Osteoblast (primary cell): ENCODE measurements at places on chromosomes 1 and 21.

DNA sequence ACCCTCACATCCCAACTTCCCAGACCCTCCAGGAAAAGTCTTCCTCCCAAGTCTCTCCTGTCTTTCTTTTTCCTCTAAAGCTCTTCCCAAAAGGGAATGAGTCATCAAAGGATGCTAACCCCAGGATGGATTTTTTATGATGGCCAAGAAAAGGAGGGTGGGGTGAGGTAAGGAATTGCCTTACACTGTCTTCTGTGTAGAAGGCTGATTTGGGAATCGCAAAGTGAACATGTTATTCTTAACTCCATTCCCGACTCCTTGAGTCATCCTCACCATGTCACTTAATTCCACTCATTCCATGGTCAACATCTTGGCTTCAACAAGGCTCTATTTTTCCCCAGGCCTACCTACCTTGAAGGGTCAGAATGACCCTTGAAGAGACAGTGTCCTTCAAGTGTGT, 44.0 kb downstream of the TBX15 start:
- DNase-seq = no peak

DNA sequence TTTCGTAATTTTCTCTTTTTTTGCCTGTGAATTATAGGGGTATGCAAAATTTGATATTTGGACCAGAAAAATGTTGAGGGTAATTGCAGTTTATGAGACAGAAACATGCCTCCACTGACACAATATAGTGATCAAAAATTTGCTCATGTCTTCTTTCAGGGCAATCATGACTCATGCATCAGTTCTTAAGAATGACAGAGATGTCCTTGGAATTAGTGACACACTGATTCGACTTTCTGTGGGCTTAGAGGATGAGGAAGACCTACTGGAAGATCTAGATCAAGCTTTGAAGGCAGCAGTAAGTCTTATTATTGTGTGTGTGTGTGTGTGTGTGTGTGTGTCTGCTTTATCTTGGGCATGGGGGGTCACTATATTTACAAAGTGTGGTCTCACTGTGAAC, 27.5 kb downstream of the CTH start:
- DNase-seq = no peak

- peak; percentile 66 for DNase-seq
Measured at GRCh38 chr1:241413386-241413785, 56.4 kb upstream of the RGS7 start.

DNA sequence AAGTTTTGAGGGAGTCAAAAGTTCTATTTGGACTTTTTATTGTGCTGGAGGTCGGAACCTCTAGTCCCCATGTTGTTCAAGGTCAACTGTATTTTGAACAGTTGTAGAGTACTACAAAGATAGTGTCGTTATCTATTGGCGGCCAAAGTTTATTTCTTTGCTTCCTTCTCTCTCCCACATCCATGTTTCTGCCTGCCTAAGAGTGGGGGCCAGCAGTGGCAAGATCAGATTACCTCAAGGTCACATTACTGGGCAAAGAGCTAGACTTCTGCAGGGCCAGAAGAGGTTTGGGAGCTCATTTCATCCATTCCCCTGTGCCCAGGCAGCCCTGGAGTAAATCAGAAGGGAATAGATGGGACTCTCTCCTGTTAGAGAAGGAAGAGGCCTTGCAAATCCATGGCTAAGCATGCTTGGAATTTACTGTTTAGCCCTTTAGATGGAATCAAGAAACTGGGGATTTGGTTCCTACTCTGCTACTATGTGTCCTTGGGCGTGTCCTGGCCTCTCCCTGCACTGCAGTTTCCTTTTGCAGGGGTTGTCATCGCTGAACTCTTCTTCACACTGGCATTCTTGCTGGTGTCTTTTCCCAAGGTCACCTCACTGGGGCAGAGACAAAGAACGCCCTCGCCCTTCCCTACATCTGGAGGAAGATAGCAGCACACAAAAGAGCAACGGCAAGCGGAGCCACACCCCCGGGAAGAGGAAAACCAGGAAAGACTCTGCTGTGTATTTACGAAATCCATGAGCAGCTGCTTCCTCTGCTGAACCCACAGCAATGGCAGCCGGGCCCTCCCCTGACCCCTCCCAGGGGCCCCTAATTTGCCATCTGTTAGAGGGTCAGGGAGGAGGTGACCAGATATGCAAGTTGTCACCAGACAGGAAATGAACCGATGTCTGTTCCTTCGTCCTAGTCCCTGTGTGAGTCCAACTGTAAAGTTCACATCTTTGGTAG, 73.3 kb downstream of the PLPP3 start:
- DNase-seq = no peak

- DNase-seq = no peak
Measured at GRCh38 chr1:27293915-27294314, 28.0 kb upstream of the TMEM222 start.

DNA sequence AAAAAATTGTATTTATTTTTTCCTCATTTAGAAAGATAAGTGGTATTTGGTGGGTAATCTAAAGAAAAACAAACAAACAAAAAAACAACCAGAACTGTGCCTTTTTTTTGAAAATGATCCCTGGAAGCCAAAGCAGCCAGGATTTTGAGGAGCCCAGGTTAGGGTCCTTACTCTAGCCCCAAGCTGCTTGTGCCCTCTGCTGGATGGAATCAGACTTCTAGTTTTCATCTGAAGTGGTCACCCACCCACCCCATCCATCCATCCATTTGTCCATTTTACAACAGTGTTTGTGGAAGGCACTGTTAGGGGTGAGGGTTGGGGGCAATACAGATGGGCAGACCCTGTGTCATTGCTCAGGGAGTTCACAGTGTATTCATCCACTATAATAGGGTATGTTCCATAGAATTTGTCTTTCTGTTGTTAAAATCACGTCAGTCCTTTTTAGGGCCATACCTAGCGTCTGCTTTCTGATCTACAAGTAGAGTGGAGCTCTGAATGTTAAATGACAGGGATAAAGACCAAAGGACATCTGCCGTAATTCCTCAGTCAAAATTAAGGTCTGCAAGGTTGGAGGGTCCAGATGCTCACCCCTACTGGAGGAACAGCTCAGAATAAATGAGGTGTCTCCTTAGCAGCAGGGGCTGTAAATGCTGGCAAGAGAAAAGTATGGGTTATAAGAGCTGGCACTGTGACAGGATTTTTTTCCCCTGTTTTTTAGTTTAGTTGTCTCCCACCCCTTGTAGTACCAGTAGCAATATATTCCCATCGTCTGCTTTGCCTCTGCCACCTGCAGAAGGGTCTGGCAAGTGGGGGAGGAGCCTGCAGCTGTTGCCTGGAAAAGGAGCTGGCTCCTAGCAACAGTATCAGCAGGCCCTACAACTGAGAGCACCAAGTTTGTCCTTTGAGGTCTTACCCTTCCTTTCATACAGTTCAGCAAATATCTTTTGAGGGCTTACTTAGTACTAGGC, 3.2 kb downstream of the LRRC42 start:
- no peak for DNase-seq

DNA sequence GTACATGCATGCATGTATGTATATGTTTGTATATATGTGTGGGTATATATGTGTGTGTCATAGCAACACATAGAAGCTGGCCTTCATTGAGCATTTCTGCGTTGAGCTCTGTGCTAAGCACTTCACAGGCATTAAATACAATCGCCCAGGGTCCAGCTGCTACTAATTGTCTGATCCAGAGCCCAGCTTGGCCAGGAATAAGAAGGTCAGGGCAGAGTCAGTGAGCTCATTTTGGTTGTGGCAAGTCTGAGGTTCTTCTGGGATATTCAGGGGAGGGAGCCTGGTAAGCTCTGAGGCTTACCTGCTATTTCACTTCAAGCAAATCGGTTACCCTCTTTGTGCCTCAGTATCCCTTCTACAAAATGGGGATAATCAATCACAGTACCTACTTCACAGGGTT, 59.6 kb downstream of the FOXO6 start:
- DNase-seq = peak; percentile 79

GRCh38 chr1:236692128-236692527, 5.8 kb downstream of the ACTN2 start:
- DNase-seq = no peak

DNA sequence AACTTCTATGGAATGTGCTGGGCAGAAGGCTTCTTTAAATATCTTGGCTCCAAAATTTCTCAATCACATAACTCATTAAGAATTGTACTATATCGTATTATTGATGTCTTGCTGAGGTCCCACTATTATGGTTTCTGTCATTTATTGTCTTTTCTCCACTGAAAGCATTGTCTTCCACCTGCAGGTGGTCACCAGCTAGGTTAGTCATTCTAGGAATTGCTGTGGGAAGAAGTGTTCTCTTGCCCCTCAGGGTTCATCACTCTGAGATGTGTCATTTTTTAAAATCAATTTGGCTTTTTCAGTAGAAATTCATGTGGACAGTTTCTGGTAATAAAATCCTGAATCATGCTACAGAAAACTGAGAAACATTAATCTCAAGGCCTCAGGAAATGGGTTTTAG, 66.1 kb downstream of the NCAM2 start:
- no peak for DNase-seq

DNA sequence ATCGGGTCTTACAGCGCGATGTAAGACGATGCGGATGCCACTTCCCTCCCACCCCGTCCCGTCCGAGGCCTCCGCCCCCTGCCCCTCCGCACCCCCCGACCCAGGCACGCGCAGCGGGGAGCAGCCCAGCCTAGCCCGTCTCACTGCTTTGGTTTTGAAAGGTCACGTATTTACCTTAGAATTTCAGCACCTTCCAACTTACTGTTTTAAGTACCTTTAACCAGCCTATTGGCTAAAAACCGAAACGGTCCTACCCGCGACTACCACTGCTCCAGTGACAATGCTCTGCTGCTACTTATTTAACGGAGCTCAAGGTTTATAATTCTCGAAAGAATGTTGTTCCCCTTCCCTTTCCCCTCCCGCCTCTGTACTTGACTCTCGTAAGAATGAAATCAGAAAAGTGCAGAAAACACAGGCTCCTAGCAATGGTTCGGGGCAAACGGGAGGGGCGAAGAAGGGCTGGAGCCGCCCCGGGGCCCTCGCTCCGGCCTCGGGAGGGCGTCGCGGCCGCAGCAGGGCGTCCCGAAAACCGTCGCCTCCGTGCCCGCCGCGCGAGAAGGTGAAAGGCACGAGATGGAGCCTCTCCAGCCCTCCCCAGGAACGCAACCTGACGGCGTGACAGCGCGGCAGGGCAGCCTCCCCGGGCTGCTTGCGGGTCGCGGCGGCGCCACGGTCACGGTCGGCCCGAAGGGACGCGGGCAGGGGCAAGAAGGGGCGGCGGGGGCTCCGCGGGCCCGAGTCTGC, 667 bp downstream of the TMEM50B start:
- DNase-seq = peak; percentile 87

DNA sequence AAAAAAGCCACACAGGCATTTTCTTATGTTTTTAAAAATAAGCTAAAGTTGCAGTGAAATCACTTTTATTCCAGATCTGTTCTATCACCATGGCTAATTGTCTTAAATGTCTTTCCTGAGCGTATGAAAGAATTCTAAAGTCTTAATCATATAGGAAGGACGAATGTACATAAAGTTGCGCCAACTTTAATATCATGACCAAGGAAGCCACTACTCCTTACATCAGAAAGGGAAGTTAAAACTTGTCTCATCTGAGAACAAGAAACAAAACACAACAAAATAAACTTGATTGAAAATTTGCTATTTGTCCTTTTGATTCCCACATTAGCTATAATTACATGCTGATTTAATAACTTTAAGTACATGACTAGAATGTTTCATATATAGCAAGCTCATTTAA, 26.5 kb downstream of the CNIH4 start:
- DNase-seq = no peak

GRCh38 chr21:31132574-31133242, 94.4 kb upstream of the KRTAP19-8 start:
- DNase-seq = no peak

- DNase-seq = peak; percentile 34
Measured at GRCh38 chr1:116569776-116570357, 959 bp downstream of the CD58 start.

DNA sequence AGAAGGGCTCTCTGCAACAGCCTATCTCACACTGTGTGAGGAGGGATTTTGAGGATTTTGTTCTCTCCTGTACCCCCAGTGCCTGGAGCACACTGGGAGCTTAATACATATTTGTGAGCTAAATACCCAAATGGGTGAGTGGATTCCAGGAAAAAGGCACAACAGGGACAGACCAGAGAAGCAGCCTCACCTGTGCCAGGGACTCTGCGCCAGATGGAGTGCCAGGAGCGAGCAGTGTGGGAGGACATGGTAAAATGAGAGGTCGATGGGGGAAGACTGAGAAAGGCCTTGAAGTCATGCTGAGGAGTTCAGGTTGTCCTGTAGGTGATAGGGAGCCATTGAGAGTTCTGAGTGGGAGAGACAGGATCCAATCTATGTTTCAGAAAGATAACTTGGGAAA, 11.0 kb upstream of the KCNA2 start:
- DNase-seq = no peak

- no peak for DNase-seq
Measured at GRCh38 chr1:172108161-172108893, 267.0 kb downstream of the DNM3 start.

- no peak for DNase-seq
Measured at GRCh38 chr1:230382001-230382491, 44.1 kb downstream of the PGBD5 start.

- no peak for DNase-seq
Measured at GRCh38 chr1:231046730-231047395, 6.8 kb upstream of the FAM89A start.

- peak; percentile 97 for DNase-seq
Measured at GRCh38 chr1:54335755-54336108, 70.5 kb downstream of the SSBP3 start.

GRCh38 chr1:8374812-8375211, 56.9 kb downstream of the SLC45A1 start:
- DNase-seq = no peak

DNA sequence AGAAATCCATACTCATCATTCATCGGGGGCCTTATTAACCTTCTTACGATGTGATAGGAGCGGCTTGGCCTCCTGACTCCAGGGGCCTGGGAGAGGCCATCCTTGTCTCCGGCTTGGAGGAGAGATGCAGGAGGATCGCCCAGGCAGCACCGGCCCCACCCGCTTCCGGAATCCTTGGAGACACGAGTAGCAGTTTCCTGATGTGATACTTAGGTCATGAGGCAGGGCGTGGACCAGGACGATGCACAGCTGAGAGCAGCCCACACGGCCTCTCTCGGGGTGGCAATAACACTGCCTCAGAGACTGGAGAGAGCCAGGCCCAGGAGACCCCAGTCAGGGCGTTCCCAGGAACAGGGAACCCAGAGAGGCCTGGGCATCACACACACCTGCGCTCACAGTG, 163.6 kb upstream of the ARHGEF16 start:
- DNase-seq = no peak

DNA sequence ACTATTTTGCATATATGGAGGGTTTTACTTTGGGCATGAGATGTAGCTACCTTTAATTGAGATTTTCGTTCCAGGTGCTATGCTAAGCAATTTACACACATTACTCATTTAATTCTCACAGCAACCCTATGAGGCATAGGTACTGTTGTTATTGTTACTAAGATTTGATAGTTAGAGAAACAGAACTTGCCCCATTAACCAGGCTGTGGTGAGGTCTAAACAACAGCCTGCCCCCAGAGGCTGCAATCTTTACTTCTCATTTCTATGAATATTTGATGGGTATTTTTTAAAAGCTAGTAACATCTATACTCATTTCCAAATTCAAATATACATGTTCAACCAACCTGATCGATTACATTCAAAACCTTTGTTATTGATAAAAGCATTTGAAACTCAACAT, 155.6 kb downstream of the GALNT2 start:
- DNase-seq = no peak
